Progenitor cell of endocrine pancreas (in vitro differentiated cells): ENCODE measurements at places on chromosomes 6 and 20.

DNA sequence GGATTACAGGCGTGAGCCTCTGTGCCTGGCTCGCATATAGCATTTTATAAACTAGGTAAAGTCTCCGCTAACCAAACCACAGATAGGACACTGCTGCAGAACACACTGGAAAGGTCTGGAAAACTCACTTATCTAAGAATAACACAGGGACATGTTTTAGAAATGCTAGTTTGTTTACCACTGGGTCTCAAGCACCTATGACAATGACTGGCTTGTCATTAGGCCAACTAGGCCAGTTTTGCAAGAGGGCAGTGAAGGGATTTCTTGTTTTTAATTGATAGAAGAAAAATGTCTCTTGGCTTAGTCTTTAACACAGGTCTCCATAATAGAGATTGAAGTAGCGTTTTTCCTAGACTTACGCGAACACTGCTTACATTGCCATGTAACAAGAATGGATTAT is 201.4 kb downstream of the TMEM242 start:
- DNase-seq, result no peak

DNA sequence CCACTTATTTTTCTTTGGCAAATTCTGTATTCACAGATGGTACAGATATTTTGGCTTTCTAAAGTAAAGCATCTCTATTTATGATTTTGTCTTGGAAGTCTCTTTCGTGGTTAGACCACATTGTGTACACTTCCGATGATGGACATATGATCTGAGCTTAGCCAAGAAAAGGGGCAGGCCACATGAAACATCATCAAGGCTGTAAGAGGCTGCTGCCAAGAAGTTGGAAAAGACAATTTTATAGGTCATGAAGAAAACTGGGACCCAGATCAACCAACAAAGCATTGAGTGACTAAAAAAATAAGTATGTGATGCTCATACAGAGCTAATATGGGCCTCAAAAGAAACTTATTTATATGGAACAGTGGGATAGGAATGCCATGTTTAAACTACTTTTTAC is 266.4 kb downstream of the HAO1 start:
- no peak for DNase-seq

- no peak for DNase-seq
Measured at GRCh38 chr6:20427856-20428255, 26.2 kb downstream of the E2F3 start.

GRCh38 chr6:137851669-137852068 is 15.4 kb upstream of the TNFAIP3 start:
- DNase-seq, result no peak

GRCh38 chr6:14451594-14452374 is 334.2 kb downstream of the CD83 start:
- DNase-seq, result no peak
